Cardiac septum (tissue), 1 donor: ENCODE measurements at places on chromosomes 1 and 21. TPM values are rescaled to one million over a fixed set of nuclear protein-coding genes. Genes with fewer than 3 reads are reported as not detected.

DNA sequence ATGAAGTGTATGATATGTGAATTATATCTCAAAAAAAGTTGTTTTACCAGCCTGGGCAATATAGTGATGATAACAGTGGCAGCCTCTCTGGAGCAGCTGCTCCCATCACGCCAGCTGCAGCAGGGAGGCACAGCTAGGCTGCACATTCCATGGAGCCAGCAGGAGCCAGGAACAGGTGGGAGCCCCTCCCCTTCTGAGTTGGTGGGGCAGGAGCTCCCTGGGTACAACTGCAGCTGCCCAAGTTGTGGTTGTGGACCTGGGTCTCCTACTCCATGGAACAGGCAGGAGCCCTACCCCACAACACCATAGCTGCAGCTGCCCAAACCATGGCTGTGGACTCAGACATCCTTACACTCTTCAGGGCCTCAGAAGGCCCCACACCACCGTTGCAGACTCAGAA is 21.7 kb upstream of the FNBP1L start:
- no peak for DNase-seq

DNA sequence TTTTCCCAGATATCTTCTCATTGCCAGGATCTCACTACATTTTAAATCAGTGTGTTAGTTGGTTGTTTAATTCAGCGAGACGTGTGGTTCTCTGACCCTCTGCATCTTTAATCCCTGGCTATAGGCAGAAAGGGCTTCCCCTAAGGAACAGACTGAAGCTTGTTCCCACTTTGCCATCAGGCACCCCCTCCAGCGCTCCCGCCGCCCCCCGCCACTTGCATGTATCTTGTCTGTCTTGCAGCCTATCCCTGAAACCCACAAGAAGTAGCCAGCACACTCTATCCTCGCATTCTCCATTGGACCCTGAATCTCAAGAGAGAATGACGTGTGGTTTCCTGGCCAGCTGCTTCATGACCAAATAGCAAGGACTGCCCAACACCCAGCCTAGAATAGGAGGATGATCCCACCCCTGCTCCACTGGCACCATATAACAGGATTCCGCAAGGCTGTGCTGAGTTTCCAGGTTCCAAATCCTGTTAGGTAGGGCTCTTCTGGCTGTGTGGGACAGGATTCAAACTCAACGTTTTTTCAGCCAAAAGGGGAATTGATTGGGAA is 7.8 kb downstream of the CLDN19 start:
- peak; percentile 27 for DNase-seq

- no peak for DNase-seq
Measured at GRCh38 chr1:233102341-233102740, 151.9 kb downstream of the NTPCR start.

The LY9 gene
- 0.16 TPM for total RNA-seq

- DNase-seq: no peak
Measured at GRCh38 chr1:198156111-198156744, 570 bp upstream of the NEK7 start.

DNA sequence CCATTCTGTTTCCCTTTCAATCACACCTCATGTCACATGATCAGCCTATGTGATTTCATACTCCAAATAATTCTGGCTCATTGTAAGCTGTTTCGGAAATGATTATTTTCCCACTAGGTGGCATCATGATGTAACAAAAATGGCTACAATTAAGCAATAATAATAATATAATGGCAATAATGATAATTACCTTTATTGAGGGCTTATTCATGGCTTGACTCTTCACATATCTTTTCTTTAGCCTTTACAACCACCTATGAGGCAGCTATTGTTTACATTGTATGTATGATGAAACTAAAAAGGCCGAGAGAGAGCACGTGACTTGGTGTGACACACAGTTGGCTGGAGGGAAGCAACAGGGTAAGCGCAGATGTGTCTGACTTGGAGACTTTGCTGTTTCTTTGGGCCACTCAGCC is 12.5 kb upstream of the KPRP start:
- no peak for DNase-seq

DNA sequence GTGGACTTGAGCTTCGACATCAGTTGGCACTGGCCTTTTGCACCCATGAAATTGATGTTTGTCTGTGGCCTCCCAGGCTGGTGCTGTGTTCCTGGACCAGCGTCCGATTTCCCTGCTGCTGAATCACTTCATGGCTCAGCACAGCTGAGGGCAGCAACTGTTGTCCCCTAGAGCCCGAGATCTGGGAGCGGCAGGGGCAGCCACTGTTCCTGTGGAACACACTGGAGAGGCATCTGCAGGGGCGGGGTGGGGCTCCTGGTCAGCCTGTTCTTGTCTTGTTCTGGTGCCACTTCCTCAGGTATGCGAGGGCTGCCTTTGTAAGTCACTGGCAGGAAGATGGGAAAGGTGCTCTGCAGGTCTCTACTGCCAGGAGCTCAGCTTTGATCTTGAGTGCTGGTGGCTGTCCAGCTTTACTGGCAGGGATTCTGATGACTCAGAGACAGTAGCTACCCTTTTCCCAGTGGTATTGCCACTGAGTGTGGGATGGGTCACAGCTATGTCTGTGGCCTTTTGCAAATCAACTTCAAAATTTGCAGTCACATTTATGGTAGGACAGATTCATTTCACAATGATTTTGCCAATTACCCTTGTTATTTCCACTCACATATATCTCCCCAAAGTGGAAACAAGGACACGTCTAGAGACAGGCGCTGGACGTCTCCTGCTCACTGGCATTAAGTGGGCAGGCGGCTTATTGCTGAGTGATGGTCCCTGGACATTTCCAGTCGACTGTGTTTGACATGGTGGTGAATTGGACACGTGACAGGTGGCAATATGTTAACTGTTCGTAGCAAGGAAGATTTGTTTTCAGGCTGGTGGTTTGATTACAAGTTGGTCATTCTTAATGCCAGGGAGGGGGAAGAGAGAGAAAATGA is 15.3 kb downstream of the AGPAT3 start:
- no peak for DNase-seq

GRCh38 chr1:26754086-26754874 is 33.5 kb upstream of the PIGV start:
- DNase-seq: no peak

DNA sequence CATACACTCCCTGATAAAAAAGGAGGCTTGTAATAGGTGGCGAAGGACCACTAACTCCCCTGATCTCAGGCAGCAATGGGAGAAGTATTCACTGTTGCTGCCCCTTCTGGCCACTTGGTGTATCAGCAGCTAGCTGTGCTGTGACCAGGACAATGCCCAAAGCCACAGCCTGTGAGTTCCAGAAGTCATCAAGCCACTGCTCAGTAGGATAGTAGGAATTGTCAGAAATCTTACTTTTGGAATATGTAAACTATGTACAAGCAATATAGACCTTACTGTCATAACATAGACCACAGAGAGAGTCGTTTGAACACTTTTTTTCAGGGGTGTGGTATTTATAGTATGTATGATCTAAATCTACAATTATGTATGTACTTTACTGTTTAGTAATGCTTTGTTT is 248.3 kb upstream of the CAMK1G start:
- DNase-seq: no peak

The ICOSLG gene
- total RNA-seq: 1.5 TPM

GRCh38 chr1:197967066-197967465 is 49.9 kb downstream of the LHX9 start:
- no peak for DNase-seq

- no peak for DNase-seq
Measured at GRCh38 chr1:37484325-37485051, 10.1 kb downstream of the ZC3H12A start.

- no peak for DNase-seq
Measured at GRCh38 chr21:36701756-36702621, 3.1 kb downstream of the SIM2 start.

DNA sequence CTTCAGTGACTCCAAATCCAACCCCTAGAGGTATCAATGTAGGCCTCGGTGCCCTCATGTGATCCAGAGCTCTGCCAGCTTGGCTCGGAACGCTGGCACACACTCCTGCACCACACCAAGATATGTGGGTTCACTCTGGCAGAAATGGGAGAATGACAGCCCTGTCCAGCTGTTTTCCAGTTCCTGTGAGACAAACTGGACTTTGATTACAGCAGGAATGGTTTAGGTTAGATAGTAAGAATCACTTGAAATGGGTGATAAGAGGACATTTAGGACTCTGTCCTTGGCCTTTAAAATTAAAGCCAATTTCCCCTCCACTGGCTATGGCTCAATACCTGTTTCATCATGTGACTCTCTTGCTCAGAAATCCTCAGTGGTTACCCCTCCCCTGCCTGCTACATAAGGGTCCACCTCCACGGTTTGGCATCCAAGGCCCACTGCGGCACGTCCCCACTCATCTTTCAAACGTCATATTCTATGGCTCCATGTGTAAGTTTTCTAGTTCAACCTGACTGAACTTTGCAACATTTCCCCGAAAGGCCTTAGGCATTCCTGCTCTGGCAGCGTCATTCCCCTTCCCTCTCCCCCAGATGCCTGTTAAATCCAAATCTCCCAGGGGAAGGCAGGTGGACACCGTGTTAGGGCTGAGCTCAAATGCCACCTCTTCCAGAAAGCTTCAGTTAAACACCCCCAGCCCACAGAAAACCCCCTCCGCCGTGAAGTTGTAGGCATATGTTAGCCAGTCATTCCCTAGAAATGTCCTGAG is 44.7 kb downstream of the PLEKHA6 start:
- no peak for DNase-seq

- no peak for DNase-seq
Measured at GRCh38 chr1:235093013-235093695, 35.5 kb downstream of the TOMM20 start.

- no peak for DNase-seq
Measured at GRCh38 chr1:224304767-224305166, 25.2 kb downstream of the NVL start.

The CITED4 gene
- total RNA-seq: 8.7 TPM

The AIM2 gene
- 0.35 TPM for total RNA-seq

- DNase-seq: no peak
Measured at GRCh38 chr1:102074874-102075273, 78.1 kb upstream of the OLFM3 start.

GRCh38 chr1:224594360-224594759 is 21.8 kb upstream of the CNIH3 start:
- no peak for DNase-seq

The IL20 gene
- not detected for total RNA-seq

DNA sequence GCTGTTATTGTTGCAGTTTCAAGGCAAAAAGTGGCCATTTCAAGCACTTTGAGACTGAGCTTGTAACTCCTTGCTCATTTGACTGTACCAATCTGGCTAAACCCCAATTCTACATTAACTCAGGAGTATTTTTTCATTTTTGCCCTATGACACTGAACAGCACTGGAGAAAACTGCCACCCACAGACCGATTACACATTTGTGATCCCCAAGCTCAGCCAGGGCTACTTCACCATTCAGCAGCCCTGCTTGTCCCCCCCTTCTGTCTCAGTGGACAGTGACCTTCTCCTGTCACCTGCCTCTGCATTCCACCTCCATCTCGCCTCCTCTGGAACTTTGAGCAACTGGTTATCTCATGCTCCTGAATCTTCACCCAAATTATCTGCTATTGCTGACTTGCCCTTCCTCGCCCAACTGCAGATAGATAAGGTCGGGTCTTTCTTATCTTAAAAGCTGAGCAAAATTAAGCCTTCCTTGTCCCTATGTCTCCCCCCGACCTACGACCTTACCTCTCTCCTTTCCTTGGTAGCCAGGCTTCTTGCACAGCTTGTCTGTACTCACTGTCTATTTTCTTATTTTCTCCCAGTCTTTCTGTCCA is 25.3 kb downstream of the SPATA46 start:
- DNase-seq: no peak

The TMCO2 gene
- total RNA-seq: not detected

GRCh38 chr1:31264790-31265386 is 25.2 kb upstream of the NKAIN1 start:
- DNase-seq: no peak

The GCSAML gene
- total RNA-seq: not detected

The ACKR1 gene
- total RNA-seq: 22.5 TPM

GRCh38 chr1:94154989-94155388 is 34.0 kb upstream of the ABCA4 start:
- DNase-seq: no peak

The TMCO4 gene
- 9.3 TPM for total RNA-seq

GRCh38 chr1:2314803-2315673 is 76.3 kb downstream of the MORN1 start:
- DNase-seq: no peak

DNA sequence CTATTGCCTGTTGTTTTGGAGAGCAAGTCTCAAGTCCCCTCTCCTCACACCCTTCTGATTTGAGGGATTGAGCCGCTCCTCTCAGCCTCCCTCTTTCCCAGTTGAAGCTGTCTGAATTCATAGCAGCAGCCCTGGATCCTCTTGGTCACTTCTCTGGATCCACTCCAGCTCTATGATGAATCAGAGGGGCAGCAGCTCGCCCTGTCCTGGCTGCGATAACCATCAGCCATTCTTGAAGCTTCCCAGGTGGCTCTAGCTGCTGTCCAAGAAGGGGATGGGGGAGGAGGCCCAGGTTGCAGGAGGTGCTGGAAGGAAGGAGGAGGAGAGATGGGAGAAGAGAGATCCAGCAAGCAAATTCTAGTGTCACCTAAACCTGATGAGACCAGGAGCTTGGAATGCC is 31.3 kb downstream of the WNT4 start:
- DNase-seq: no peak

The CD5L gene
- not detected for total RNA-seq

GRCh38 chr1:56627636-56628039 is 17.5 kb upstream of the PRKAA2 start:
- no peak for DNase-seq
